ENCODE measurements at places on chromosomes 1 and 21.
A peak's percentile ranks its signal among the peaks of the same experiment; 100 is the strongest.

DNA sequence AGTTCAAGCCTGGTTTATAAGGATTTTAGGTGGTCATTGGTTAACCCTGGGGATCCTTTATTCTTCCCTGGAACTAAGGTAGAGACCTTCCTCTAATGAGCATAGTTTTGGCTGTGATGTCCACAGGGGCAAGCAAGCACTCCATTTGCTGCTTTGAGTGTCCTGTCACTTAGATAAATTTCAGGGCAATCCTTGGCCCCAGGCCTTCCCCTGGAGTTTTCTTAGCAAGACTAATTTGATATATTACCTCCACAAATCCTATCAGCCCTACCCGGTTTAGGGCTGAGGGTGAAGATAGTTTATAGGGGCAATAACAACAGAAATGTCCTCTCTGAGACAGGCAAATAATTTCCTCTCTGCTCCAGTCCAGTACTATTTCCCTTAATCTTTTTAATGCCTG is 166.6 kb downstream of the CYYR1 start:
- no peak for DNase-seq

DNA sequence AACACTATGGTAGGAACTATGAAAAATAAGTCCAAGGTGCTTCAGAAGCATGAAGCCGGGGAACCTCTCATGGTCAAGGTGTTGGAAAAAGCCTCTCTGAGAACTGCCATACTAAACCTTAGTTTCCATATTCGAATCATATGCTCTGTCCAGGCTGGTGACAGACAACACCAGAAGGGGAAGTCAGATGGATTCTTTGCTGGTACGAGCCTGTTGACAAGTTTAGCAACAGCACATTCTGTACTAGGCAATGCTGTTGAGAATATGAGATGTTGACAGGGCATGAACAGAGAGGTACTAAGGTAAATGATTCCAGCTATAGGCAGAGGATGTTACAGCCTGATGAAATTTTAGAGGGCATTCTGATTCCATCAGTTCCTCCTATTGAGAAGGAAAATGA is 461.3 kb upstream of the ZRANB2 start:
- no peak for DNase-seq

DNA sequence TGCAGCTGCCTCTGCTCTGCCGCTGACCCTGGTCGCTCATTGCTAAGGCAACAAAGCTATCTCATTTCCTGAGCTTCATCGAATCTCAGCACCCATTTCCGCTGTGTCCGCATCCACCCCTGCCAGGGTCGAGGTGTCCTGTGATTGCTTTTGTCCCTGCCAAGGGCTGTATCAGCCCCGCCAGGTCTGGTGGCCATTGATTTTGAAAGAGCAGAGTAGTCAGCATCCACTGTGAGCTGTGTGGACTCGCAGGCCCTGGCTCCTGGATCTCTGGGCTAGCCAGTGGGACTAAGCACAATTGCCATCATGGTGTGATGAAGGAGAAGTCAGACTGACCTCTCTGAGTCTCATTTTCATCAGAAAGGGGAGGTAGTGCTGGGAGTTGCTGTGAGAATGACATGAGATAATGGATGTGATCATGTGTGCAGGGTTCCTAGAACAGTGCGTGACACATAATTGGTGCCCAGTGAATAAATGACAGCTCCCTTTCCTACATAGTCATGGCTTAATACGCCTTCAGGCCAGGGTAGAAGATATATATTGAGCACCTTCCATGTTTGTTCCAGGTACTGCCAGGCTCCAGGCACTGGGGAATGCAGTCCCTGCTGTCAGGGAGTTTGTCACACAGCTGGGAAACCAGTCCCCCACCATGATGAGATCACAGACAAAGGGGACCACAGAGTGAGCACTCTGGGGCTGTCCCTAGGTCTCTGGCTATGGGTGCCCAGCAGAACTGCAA is 32.1 kb downstream of the NAV1 start:
- no peak for DNase-seq

DNA sequence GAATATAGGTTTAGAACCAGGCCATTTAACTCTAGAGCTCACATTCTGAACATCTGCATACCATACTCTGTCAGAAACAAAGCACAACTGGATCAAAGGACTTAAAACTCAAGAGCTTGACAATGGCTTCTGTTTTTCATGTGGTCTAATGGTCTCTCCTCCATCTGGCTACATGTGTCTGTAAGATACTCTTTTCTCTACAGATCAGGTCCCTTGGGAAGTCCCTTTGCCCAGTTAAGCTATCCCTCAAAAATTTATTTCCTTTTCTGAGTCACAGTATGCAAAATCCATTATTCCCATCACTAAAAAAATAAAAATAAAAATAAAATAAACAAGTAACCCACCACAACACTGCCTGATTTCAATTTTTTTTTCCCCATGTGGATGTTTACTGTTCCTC is 357.0 kb upstream of the PRMT6 start:
- no peak for DNase-seq

DNA sequence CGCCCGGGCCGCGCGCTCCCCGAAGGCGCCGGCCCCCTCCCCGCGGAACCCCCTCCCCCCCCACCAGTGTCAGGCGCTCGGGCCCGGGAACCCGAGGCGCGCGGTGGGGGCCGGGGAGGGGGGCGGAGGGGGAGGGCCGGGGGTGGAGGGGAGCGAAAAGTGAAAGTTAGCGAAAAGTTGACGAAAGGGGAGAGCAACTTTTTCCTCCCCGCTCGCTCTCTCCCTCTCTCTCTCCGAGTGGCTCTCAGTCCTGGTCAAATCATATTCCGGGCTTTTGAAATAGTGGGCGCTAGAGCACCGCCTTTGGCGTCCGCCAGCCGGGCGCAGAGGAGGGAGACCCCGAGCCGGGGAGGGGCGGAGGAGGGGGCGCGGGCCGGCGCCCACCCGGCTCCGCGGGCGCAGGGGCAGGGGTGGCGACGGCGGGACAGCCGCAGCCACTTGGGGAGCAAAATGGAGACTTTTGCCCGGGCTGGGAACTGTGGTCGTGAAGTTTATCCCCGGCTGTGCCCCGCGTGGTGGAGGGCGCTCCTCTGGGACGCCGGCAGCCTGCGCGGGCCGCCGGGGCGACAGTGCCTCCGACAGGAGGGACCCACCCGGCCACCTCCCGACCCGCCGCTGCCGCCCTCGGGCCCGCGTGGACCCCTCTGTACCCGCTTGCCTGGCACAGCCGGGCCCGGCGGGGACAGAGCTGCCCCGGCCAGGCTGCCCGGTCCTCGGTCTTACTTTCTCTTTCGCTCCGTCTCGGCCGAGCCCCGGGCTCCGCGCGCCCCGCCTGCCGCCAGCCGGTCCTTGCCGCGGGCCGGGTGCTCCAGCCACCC is 697 bp downstream of the PRDM16 start:
- peak; percentile 22 for DNase-seq

DNA sequence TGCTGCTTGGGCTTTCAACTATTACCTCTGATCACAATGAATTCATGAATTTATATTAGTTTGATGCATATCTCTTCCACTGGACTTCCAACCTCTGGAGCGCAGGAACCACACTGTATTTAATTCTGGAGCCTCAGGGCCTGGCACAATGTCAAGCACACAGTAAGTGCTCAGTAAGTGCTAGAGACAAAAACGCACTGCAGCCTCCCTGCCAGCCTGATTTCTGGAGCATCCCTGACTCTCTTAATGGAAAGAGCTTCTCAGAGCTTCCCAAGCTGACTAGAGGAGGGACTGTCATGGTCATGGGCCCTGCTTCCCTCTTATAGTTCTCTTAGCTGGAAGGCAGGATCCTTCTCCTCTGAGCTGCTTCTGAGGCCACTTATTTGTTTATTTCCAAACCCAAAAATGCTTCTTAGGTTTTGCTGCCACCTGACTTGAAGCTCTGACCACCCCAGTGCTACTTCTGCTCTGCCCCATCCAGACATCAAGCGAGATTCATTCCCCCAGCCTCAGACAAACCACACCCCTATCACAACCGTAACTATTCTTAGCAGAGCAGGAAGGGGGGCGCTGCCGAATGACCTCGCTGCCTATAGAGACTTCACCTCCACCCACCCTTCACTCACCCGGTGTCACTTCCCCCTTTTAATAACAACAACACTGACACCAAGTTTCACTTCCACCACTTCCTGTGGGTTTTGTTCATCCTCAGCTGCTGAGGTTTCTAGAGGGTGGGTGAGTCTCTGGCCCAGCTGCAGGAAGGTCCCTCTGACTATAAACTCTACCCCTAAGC is 33.6 kb downstream of the NUAK2 start:
- DNase-seq, result peak; percentile 78

GRCh38 chr1:159548126-159548525 is 12.3 kb upstream of the OR10J5 start:
- DNase-seq, result no peak

DNA sequence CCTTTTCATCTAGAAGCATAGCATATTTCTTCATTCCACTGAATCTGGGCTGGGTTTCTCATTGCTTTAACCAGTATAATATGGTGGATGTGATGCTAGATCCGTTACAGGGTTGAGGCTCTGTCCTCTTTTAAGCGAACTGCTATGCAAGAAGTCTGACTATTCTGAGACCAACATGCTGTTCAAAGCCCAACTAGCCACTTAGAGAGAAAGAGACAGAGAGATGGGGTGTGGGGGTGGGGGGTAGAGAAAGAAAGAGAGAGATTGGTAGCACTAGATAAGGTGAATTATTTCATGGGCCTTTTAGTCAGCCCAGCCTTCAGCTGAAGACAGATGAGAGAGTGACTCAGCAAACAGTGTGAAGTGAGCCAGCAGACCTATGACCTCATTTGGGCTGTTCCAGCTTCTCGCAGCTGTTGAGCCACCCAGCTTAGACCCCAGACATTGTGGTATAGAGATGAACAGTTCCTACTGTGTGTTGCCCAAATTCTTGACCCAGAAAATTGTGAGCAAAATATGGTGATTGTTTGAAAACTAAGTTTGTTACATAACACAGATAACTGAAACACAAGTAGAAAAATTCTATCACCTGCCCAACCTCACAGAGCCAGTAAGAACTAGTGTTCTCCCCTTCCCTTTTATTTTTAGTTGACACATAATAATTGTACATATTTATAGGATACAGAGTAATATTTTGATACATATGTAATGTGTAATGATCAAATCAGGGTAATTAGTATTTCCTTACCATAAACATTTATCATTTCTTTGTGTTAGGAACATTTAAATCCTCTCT is 40.7 kb upstream of the PRKACB start:
- DNase-seq, result peak; percentile 39

DNA sequence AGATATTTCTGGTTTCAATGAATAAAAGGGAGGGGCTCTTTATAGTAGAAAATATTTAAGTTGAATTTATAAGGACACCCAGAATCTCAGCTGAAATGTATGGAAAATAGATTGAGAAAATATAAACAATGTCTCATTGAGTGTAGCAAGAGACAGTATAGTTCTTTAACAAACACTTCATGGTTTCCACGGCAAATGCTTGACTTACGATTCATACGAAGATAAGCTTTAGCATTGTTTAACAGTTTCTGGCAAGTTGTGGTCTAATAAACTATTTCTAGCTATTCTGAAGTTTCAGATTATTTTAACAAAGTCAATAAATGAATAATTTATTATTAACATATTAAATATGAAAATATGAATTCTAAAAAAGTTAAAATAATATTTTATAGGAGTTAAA is 1419.4 kb downstream of the KCNT2 start:
- no peak for DNase-seq

DNA sequence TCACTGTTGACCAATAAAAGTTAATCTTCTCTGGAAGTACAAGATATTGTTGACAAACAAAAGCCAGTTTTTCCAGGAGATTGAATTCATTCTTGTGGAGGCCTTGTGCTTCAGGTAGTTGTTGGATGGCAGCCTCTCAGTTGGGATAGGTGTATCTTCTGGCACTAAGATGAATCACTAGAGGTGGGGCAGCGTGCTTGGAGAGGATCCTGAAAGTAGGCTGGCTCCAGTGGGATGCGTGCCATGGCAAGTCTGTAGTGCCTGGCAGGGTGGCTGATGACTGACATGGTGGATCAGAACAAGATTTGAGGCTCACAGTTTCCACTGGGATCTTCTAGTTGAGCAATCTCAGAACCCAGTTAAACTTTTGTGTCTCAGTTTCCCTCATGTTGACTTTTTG is 2.4 kb downstream of the VPS13D start:
- DNase-seq, result peak; percentile 25

DNA sequence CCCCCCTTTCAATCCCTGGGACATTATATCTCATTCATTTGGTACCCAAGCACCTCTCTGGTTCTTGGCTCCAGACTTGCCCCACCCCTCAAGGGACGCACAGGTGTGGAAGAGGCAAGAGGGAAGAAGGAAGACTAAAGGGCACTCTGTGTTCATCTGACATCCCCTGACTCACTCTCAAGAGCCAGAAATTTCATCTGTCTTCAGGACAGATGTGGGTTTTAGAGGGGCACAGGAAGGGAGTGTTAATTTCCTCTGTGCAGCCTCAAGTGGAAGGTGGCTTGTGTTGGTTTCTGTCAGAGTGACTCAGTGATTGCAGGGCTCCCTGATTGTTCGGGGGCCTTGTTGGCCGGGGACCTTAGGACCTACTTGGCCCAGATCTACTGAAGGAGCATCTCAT is 2.4 kb downstream of the C2CD4D start:
- no peak for DNase-seq
